K562 (cell line): ENCODE measurements at places on chromosomes 3 and 15.

DNA sequence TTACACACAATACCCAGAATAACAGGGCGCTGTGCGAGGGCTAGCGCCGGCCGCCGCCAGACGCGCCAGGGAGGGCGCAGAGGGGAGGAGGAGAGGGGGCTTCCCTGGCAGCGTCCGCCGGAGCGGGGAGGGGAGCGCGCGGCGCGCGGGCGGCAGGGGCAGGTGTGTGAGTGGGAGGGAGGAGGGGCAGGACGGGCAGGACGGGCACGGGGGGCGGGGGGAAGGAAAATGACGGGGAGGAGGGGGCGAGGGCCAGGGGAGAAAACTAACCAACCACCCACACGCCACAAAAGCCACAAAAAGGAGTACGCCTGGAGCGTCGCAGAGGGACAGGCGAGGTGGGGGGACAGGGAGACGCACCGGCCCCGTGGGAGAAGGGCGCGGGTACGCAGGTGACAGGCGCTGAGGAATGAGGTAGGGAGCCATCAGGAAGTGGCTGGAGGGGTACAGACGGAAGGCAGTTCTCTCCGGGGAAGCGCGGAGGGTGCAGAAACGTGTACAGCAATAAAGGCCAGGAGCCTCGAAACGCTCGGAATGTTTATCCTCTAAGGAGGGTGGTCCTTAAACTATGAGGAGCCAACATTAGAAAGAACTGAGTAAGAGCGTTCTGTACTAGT lies 610 bp upstream of the SATB1 start:
- DNase-seq = no peak

GRCh38 chr3:18853269-18853668 lies 295.0 kb upstream of the KCNH8 start:
- no peak for DNase-seq

GRCh38 chr3:178405531-178405930 lies 130.7 kb upstream of the KCNMB2 start:
- DNase-seq = no peak

GRCh38 chr3:20055020-20055775 lies 15.0 kb downstream of the KAT2B start:
- DNase-seq = no peak

DNA sequence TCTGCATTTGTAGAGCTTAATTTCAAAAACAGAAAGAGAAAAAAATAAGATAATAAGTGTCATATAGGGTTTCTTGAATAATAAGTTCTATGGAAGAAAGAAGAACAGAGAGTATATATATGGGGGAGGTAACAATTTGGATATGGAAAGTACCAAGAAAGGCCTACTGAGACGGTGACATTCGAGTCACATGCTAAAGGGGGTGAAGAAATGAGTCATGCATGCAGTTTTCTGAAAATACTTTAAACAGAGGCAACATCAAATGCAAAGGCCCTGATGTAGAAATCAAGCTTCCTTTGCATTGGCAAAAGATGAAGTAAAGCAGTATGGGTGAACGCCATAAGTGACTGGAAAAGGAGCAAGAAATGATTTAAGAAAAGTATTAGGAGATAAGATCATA lies 371.6 kb upstream of the ZNF385D start:
- DNase-seq = no peak

DNA sequence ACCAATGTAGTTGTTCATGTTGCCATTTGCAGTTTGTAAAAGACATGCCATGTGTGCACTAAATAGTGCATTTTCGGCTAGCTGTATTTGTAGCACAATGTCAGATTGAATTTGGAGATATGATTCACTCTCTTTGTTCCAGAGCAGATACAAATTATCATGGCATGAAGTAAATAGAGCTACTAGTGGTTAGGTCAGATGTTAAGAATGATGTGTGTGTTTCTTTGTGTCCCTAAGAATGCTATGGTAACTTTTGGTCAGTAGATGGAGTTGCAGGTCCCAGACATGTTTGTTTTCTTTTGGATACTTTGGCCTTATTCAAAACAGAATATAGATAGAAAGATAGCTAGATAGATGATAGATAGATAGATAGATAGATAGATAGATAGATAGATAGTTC lies 595.8 kb downstream of the NLGN1 start:
- no peak for DNase-seq
